ENCODE measurements at places on chromosomes 1 and 21.

- no peak for DNase-seq
These were observed 25.1 kb downstream of the LRRC3 start for GRCh38 chr21:44480200-44481053.

DNA sequence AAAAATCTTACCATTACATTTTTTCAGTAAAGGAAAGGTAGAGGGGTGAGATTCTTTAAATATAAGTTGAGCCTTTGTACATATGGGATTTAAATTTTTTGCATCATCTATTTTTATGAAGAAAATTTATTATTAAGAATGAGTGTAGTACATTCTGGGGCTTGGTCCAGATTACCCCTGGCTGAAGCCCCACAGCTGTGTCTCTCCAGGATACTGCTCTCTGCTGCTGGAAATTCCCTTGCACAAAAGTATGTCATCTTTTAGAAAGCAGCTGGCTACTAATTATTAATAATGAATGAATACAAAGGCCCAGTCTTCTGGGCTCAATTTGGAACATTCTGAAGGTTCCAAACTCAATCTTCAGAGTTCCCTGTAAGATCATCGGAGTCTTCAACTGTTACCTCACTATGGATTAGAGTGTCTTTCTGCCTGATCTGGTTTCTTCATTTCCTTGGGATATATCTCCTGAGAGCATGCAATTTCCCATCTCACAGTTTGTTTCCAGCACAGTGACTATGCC lies 428.6 kb upstream of the BRINP3 start:
- no peak for DNase-seq

GRCh38 chr1:187491082-187491720 lies 662.5 kb downstream of the PLA2G4A start:
- no peak for DNase-seq

DNA sequence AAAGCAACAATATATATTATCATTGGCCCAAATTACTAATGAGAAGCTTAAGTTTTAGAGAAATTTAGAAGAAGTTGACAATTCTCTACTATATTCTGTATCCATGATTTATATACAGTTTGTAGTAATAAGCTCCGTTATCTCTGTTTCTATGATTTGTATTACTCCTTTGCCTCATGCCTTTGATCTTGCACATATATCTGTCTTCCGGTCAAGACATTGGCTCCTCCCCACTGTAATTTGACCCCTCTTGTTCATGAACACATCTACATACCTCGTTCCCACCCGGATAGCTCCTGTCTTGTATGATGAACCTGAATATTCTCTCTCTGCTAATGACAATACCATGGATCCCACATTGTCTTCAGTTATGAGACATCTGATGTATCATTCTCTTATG lies 581.0 kb upstream of the RGS18 start:
- DNase-seq = no peak

DNA sequence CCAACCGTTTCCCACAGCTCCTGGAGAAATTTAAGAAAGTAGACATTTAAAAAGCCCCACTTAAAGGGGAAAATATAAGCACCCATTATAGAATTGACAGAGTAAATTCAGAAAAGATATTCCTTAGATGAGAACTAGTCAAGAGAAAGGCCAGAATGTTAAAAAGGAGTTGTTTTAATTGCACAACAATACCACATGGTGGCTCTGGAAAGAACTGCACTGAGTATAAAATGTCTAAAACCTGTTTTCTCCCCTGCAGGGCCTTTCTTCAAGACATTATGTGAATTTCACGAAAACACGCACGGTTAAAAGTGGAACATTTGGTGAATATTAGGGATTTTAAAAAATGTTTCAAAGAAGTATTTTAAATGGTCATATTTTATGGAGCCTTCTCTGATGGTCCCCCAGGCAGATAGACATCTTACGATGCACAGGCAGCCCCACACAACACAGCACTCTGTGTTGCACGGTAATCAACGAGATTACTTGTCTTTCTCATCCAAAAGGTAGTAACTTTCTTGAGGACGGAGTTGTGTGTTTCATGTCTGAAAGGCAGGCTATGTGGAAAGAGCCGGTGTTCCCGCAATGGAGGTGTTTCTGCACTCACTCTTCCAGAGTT lies 101.9 kb downstream of the PRRX1 start:
- DNase-seq = peak; percentile 15

DNA sequence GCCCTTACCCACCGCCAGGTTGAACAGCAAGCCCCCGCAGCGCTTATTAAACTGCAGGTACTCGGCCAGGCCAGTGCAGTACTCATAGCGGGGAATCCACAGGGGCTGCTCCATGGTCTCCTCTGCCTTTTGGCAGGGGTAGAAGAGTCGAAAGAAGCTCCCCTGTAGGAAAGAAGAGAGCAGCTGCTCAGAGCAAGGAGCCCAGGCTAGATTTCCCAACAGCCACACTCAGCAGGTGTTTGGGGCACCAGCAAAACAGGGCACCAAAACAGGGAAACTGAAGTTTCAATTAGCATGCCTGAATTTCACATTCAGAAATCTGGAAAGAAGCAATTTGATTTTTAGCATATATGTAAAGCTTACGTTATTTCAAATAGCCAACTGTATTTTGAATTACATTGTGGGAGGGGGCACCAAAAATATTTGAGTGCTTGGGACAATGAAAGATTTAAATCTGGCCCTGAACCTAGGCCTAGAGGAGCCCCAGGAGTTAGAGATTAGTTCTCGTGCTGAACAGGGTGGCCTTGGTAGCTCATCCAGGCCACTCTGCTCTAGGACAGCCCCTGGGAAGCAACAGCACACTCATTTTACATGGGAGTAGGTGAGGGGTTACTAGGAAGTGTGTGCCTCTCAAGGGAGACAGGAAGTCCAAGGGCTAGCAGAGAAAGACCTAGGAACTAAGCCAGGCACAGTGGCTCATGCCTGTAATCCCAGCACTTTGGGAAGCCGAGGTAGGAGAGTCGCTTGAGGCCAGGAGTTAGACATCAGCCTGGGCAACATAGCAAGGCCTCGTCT lies 8.2 kb downstream of the PAFAH2 start:
- DNase-seq = no peak

DNA sequence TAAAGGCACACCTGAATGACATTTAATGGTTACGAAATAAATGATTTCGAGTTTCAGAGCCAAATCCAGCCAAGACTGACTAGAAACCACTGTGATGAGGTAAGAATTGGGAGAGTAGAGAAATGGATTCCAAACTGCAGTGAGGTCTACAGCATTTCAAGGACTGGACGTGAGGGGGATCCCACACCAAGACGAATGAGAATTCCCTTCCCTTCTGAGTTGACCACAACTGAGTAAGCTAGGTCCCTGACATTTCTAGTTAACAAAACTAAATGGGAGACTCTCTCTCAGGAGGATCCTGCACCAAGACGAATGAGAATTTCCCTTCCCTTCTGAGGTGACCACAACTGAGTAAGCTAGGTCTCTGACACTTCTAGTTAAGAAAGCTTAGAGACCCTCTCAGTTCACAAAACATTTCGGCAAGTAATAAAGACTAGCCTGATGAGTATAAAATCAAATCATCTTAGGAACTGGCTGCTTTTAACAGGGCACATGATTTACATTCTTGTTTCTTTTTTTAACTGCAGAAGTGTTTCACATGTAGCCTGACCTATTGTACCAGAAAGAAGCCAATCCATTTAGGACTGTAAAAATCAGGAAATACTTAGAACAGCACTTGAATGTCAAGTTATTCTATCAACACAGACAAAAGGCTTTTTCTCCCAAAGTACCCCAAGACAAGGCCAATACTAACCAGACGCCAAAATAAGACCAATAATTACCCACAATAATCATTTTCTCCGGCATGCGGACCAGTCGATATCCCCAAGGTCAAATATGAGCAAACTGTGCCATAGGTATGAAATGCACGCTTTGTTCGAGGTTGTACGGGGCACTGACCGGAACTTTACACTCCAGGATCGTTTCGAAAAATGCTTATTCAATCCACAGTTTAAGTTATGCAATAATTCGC lies 1.4 kb upstream of the SPATA1 start:
- peak; percentile 42 for DNase-seq

DNA sequence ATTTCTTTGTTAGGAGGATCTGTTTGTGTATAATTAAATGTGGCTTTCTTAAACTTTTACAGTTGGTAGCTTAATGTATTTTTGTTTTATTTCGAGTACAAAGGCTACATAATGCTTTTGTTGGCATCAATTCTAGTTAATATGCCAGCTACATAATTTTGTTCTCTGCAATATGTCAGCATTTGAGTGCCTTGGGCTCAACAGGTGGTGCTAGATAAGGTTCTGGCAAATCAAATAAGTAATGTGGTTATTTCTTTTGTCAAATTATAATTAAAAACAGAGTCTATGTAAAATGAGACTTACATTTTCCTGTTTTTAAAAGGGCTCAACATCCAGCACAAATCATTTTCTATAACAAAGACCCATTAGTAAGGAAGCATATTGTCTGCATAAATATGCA lies 410.6 kb upstream of the NR5A2 start:
- no peak for DNase-seq

- no peak for DNase-seq
These were observed 22.9 kb downstream of the DDX20 start for GRCh38 chr1:111778541-111779051.

DNA sequence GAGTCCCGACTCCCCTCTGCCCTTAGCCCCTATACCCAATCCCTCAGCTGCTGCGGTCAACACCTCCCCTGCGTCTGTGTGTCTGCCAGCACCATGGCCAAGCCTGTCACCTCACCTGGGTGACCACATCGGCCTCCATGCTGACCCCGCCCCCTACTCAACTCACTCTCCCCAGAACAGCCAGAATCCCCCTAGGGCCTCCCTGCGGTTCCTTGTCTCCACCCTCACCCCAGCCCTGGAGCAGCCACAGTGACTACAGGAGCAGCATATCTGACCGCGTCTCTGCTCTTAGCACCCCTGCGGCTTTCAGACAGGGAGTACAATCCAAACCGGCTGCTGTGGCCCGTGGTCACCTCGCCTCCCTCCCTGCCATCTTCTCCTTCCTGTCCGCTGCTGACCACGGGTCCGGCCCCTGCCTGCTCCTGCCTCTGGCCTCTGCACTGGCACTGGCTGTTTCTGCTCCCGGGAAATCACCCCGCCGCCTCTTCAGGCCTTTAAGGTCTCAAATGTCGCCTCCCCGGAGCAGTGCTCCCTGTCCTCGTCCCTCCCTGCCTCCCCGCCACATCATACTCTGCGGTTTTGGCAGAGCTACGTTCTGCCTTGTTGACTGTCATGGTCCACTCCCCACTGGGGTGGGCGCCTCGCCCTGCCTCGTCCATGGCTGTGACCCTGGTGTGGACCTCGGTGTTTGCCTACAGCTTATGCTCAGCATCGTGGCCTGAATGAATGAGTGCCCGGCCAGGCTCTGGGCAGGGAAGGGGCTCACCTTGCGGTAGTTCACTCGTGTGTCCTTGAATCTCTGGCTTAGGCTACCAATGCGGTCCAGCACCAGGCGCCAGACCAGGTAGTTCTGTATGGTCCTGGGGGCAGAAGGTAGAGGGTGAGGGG lies 11.1 kb downstream of the PRXL2B start:
- no peak for DNase-seq

Data from NCI-H2081 (cell line).